ENCODE measurements at places on chromosomes 4 and X.

GRCh38 chrX:115363372-115363771 lies 73.9 kb downstream of the LUZP4 start:
- no peak for DNase-seq

GRCh38 chrX:108163333-108164082 lies 71.9 kb downstream of the ATG4A start:
- no peak for DNase-seq

DNA sequence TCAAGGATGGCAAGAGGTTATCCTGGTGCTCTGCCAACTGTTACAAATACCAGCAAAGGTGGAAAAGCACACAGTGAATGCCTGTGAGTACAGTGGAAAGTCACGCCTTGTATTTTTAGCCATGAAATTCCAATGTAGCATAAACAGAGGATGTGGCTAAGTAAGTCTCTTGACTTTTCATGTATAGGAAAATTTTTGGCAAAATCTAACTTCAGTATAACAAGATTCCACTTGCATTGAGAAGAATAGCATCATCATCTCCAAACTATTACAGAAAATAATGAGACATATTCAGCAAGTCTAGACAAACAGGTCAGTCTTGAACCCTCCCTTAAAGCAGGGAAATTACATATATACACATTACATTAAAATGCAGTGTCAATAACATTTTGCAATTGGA lies 7.9 kb downstream of the SLC10A6 start:
- no peak for DNase-seq

DNA sequence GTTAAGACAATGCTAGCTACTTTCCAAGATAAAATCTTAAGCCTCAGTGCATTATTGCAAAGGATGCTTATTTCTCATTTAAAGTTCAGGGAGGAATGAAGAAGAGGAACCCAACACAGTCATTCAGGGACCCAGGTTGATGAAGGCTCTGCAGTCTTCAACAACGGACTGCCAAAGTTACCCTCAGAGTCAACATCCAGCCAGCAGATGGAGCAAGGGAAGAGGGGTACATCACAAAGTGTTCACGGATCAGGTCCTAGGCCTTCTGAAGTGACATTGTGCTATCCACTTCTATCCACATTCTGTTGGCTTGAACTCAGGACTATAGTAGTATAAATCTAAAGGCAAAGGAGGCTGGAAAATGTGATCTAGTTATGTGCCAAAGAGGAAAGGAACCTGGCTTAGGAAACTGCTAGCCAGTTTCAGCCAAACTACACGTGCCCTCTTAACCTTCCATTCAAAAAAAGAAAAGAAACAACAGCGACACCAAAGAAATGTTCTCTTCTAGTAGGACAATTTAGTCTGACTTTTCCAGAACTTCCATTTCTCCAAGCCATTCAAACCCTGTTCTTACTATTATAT lies 28.8 kb downstream of the NKX6-1 start:
- DNase-seq: no peak

DNA sequence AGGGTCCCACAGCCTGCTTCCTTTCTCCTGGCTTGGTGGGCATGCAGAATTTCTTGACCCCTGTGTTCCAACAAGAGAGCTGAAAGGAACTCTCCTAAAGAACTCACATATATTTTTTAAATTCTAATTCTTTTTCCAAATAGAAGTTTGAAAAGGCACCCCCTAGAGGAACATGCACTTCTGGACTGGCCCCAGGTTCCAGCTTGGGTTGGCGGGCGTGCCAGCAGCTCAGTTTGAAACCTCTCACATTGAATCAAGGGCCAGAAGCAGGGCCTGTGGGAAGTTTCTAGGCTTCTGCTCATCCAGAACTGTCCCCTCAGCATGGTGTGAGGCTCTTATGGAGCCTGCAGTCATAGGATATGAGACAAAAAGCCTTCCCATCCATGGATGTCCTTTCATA lies 132.6 kb downstream of the ATG4A start:
- no peak for DNase-seq

DNA sequence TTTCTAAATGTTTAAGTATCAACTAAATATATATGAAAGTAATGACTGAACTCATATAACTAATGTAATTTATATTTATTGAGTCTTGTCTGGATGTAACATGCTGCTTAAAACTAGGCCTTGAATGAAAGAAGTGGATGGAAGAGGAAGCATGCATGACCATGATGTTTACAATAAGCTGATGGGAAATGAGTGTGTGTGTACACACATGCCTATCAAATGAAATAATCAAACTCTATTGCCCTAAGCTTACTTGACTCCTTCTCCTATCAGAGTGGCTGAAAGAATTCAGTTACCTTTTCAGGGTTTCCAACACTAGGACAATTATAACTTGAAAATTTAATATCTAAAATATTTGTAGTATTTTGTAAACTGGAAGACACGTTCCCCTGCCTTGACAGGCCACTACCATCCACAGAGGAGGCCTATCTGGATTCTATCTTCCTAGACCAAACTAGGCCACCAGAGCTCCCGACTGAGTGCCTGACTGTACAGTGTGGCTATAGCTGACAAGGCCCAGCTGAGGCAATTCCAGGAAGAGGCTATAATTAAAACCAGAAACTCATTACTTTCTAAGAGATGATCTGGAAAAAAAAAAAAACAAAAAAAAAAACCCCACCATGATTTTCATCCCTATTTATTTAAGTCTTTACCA lies 7.6 kb downstream of the ARSJ start:
- DNase-seq: no peak

DNA sequence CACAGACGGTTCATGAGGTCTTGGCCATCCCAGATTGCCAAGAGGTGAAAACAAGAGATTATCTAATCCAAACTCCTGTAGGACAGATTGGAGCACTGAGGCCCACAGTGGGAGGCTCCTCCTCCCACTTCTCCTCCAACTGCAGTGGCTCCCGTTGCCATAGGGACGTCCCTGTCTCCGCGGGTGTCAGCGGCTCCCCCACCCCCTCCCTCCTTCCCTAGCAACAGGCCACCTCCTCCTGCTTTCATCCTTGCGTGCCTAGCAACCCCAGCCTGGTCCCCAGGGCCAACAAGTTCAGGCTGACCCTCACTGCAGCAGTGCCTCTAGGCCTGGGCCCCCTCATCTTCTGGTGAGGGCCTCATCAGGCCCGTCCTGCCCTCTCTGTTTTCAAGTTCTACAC lies 6.8 kb upstream of the IQSEC2 start:
- no peak for DNase-seq

DNA sequence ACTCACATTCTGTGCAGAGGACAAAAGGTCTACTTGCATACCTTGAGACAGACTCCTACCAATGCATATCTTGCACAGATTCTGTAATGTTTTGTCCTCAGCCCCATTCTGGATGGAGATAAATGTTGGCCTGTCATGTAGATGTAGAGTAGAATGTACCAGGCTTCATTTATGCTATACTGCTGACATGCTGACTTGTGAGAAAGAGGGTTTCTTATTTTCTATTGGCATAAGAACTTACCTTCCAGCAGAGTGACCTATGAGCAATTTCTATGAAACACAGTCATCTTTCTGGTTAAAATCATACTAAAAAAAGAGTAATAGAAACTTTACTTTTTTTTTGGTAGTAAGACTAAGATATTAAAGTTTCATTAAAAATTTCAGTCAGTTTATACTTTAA lies 17.2 kb downstream of the SLC4A4 start:
- DNase-seq: no peak

- no peak for DNase-seq
Observed at GRCh38 chr4:42708625-42709024, 51.7 kb upstream of the ATP8A1 start.

- no peak for DNase-seq
Observed at GRCh38 chr4:44415251-44415650, 33.4 kb downstream of the KCTD8 start.

DNA sequence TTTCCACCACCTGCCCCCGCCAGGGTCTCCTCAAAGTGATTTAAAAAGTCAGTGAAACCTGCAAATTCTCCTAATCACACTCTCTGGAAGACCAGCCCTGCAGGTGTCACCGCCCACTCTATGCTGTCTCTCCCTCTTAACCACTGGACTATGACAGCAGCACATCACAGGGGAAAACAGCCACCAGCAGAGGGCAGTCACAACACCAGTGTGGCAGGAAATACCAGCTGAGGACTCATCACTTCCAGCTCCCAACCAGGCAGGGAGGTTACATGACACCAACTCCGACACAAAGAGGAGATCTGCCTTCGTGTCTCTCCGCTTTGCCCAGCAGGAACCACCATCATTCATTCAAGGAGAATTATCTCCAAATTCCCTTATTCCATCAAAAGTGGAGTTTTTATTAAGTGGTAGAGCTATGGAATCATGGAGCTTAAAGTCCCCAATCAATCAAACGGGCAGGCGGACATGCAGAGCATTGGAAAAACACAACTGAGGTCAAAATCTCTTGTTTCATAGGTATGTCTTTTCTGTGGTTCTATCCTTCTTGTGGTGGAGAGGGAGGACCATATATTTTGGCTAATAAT lies 91.3 kb downstream of the NSUN7 start:
- peak; percentile 64 for DNase-seq

- peak; percentile 22 for DNase-seq
Observed at GRCh38 chrX:15915959-15916703, 61.5 kb upstream of the AP1S2 start.

GRCh38 chr4:108709234-108709633 lies 53.6 kb downstream of the ETNPPL start:
- DNase-seq: no peak

- peak; percentile 4 for DNase-seq
Observed at GRCh38 chr4:47720787-47721186, 117.1 kb downstream of the CORIN start.

GRCh38 chr4:103915224-103915869 lies 195.6 kb upstream of the TACR3 start:
- no peak for DNase-seq

DNA sequence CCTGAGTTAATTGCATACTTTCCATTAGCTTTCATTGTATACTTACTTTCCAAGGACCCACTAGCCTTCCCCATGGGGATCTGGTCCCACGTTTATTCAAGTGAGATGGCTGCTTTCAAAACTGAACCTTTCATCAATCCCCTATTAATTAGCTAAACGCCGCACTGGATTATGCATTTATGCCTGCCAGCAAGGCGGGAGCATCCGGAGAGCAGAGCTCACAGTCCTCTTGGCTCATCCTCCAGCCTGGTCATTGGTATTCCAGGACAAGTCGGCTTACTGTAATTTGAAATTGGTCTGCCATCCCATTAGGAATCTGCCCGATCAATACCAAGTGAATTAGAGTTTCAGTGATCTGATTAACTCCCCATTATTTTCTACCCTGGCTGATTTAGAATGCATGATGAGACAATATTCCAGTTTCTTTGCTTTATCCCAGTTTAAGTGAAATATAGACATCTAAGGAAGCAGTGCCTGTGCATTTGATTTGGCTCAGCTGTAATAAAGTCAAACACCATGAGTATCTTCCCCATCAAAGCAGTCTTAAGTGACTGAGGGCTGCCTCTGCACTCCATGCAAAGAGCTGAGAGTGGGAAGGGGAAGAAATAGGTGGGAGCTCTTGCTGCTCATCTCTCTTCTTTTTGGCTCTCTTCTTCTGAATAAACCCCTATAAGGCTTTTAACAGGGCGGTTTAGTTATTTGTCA lies 411.4 kb downstream of the GPAT3 start:
- DNase-seq: no peak

GRCh38 chr4:69858690-69859089 lies 1.3 kb downstream of the SULT1E1 start:
- DNase-seq: no peak

DNA sequence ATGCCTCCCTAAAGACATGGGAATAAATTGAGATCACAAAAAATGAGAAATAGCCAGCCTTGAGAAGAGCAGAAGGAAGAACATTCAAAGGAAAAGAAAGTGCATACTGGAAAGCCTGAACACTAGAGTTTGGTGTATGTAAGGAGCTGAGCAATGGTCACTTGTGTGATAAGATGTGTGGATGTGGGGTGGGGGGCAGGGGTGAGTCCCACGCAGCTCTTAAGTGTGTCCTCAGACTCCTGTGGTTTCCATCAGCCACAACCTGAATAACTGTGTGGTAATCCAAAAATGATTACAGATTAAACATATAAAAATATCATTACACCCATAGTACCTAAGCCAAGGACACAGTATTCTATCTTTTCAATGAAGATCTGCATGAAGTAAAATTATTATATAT lies 59.9 kb downstream of the ELOVL6 start:
- DNase-seq: no peak

DNA sequence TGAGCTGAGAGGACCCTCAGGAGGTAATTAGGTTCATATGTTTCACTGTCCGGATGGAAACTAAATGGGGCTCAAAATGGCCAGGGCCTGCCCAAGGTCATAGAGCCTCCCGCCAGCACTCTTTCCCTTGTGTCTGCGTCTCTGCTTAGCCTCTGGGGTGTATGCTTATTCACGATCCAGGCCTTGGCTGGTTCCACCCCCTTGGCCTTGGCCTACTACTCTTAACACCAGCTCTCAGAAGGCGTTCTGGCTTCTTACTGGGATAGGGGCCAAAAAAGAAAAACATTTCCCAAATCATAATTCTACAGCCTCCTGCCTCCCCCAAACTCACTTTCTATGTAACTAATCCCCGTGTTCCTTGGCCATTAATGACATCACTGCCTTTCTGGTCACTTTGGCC lies 68.8 kb downstream of the RTL5 start:
- no peak for DNase-seq

- no peak for DNase-seq
Observed at GRCh38 chr4:117575850-117576249, 458.4 kb upstream of the NDST3 start.

DNA sequence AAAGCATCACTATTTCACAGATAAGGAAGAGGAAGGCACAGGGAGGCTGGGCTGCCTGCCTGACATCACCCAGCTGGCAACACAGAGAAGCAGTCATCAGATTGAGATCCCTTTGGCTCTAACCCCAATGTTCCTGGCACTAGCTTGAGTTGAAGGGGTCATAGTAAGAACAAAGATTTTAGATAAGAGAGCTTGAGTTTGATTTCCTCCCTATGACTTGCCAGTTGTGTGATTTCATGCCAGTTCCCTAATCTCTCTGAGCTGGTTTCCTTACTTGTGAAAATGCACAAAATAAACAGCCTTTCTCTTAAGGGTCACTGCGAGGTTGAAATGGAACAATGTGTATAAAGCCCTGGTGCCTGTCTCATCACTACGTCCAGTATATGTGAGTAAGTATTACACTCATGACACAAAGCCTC lies 475.4 kb upstream of the HS3ST1 start:
- DNase-seq: no peak

GRCh38 chrX:67408423-67409079 lies 135.3 kb upstream of the AR start:
- DNase-seq: no peak

DNA sequence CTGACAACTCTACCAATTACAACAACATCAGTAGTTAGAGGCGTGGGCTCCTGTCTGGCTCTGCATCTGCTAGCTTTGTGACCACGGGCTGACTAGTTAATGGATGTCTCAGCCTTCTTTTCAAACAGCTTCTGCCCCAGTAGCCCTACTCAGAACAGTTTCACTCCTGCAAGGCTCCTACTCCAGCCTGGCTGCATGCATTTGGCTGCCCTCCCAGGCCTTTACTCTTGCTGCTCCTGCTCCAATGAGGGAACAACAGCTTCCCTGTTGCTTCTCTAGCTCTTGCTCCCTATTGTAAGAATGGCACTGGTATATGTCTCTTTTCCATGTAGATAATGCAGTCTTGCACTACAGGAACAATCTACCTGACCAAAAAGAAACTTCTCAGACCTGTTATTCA lies 93.3 kb downstream of the TTC29 start:
- no peak for DNase-seq

GRCh38 chr4:92387459-92388069 lies 83.8 kb downstream of the GRID2 start:
- peak; percentile 30 for DNase-seq
